Thoracic aorta endothelial cell (primary cell): ENCODE measurements at places on chromosomes 5 and 9. TPM values are rescaled to one million over a fixed set of nuclear protein-coding genes. Genes with fewer than 3 reads are reported as not detected.

The BNIP1 gene
- 17.3 and 19.5 TPM in 2 replicates for total RNA-seq

The GRXCR2 gene
- not detected in 2 replicates for total RNA-seq

The TAF11L10 gene
- not detected in 2 replicates for total RNA-seq

The TSLP gene
- total RNA-seq = 0.53 and 0.93 TPM in 2 replicates

The OMD gene
- total RNA-seq = not detected in 2 replicates

The NR6A1 gene
- 0.27 and 1.2 TPM in 2 replicates for total RNA-seq

The BHMT2 gene
- total RNA-seq = 0.13 and 0.22 TPM in 2 replicates

The C5orf47 gene
- not detected in 2 replicates for total RNA-seq

The PCDHGB4 gene
- 5.6 and 9.7 TPM in 2 replicates for total RNA-seq

The NME5 gene
- total RNA-seq = 1.1 and 1.6 TPM in 2 replicates

The SH3PXD2B gene
- total RNA-seq = 33.8 and 36.3 TPM in 2 replicates

The SOWAHA gene
- total RNA-seq = not detected in 2 replicates

The FAM200C gene
- total RNA-seq = 2.9 and 4.1 TPM in 2 replicates

The LOX gene
- total RNA-seq = 59.9 and 62.9 TPM in 2 replicates
